ENCODE measurements at places on chromosomes 2 and 18. TPM values are rescaled to one million over a fixed set of nuclear protein-coding genes. Genes with fewer than 3 reads are reported as not detected.

GRCh38 chr2:9796056-9797010, 46.9 kb upstream of the TAF1B start:
- H3K4me1 ChIP-seq = peaks cover 38% of the 10 kb centered on the region
- no peaks in the 10 kb centered on the region for H3K36me3 ChIP-seq
- no peak for DNase-seq
- no peak overlapping the region for H3K4me3 ChIP-seq
- H3K27me3 ChIP-seq = no peaks in the 10 kb centered on the region

GRCh38 chr2:18209934-18210639, 331.6 kb downstream of the KCNS3 start:
- no peaks in the 10 kb centered on the region for H3K27me3 ChIP-seq
- no peak for DNase-seq
- H3K4me1 ChIP-seq = no peaks in the 10 kb centered on the region
- no peaks in the 10 kb centered on the region for H3K36me3 ChIP-seq

GRCh38 chr2:105779394-105779793, 34.7 kb downstream of the NCK2 start:
- peaks cover 57% of the 10 kb centered on the region for H3K4me1 ChIP-seq
- no peak overlapping the region for H3K4me3 ChIP-seq
- no peak for DNase-seq

GRCh38 chr2:206693399-206694137, 24.6 kb downstream of the DYTN start:
- no peak for DNase-seq
- no peaks in the 10 kb centered on the region for H3K4me1 ChIP-seq
- no peaks in the 10 kb centered on the region for H3K36me3 ChIP-seq
- no peak overlapping the region for H3K4me3 ChIP-seq
- H3K27ac ChIP-seq = no peak overlapping the region

DNA sequence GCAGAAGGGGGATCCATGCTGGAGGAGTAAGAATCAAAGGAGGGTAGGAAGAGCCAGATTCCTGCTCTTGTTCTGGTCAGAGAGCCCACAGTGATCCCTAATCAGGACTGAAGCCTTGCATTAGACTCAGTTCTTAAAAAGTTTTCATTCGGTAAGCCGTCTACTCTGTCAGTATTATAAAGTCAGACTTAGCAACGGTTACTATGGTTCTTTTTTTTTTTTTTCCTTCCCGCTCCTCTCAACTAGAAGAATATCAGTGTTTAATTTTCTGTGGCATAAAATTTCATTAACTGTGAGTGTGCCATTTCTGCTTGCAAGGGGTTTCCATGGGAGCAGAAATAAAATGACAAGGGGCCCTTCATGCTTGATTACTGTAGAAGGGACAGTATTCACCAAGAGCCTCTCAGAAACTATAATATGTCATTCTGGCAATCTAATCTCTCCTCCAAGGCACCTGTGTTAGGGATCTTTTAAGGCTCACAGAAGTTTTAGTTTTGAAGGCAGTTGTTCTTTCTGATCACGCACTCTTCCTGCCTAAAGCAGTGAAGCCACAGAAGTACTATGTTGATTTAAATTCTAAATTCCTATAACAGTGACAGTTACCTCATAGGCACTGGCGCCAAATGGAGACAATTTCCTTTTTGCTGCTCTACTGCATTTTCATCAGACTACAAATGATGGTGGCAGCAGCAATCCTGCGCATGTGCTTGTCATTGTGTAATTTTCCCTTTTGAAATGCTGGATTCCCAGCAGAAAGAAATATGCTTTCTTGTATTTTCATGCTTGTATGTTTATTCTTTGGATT, 57.0 kb downstream of the OSBPL6 start:
- no peak overlapping the region for H3K27ac ChIP-seq
- no peaks in the 10 kb centered on the region for H3K36me3 ChIP-seq
- no peak overlapping the region for H3K4me3 ChIP-seq
- DNase-seq = no peak
- H3K4me1 ChIP-seq = peaks cover 12% of the 10 kb centered on the region

GRCh38 chr2:80303006-80303908, 1.3 kb downstream of the LRRTM1 start:
- peak overlapping the region; percentile 52 for H3K4me3 ChIP-seq
- H3K27ac ChIP-seq = no peak overlapping the region
- peaks cover 50% of the 10 kb centered on the region for H3K27me3 ChIP-seq
- no peak for DNase-seq
- H3K4me1 ChIP-seq = peaks cover 31% of the 10 kb centered on the region

DNA sequence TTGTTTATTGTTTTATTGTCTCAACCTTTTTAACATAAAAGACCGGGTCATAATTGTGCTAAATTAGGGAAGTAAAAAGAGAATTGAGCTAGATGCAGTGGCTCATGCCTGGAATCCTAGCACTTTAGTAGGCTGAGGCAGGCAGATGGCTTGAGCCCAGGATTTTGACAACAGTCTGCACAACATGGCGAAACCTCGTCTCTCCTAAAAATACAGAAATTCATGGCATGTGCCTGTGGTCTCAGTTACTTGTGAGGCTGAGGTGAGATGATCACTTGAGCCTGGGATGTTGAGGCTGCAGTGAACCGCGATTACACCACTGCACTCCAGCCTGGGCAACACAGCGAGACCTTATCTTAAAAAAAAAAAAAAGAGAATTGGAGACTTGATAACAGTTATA, 104.2 kb upstream of the TTC27 start:
- DNase-seq = no peak
- H3K4me3 ChIP-seq = no peak overlapping the region
- peaks cover 63% of the 10 kb centered on the region for H3K36me3 ChIP-seq
- no peaks in the 10 kb centered on the region for H3K4me1 ChIP-seq

GRCh38 chr18:6058941-6059340, 163.6 kb upstream of the TMEM200C start:
- no peak overlapping the region for H3K27ac ChIP-seq
- no peak for DNase-seq

GRCh38 chr2:200624026-200624425, 38.2 kb downstream of the AOX1 start:
- no peak overlapping the region for H3K4me3 ChIP-seq
- H3K27me3 ChIP-seq = no peaks in the 10 kb centered on the region
- H3K4me1 ChIP-seq = no peaks in the 10 kb centered on the region

- no peaks in the 10 kb centered on the region for H3K36me3 ChIP-seq
- no peaks in the 10 kb centered on the region for H3K4me1 ChIP-seq
These were observed 73.0 kb upstream of the RAB12 start for GRCh38 chr18:8536231-8536630.

DNA sequence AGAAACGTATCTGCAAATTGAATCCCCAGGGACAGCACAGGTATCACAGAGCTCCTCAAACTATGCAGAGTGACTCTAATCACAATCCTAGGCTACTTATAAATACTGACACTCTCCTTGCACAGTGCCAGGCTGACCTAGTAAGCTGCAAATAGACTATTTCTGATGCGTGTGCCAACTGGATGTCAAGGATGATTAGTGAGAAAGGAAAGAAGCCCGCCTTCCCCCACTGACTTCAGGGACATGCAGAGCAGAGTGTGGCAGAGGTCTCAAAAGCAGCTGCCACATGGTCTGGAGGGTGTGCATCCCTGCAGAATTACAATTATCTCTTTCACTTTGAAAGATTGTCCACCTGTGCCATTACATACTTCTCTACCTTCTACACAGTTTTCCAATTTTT, 235.6 kb downstream of the CPS1 start:
- no peaks in the 10 kb centered on the region for H3K36me3 ChIP-seq
- H3K4me3 ChIP-seq = no peak overlapping the region
- no peak overlapping the region for H3K27ac ChIP-seq
- no peak for DNase-seq

DNA sequence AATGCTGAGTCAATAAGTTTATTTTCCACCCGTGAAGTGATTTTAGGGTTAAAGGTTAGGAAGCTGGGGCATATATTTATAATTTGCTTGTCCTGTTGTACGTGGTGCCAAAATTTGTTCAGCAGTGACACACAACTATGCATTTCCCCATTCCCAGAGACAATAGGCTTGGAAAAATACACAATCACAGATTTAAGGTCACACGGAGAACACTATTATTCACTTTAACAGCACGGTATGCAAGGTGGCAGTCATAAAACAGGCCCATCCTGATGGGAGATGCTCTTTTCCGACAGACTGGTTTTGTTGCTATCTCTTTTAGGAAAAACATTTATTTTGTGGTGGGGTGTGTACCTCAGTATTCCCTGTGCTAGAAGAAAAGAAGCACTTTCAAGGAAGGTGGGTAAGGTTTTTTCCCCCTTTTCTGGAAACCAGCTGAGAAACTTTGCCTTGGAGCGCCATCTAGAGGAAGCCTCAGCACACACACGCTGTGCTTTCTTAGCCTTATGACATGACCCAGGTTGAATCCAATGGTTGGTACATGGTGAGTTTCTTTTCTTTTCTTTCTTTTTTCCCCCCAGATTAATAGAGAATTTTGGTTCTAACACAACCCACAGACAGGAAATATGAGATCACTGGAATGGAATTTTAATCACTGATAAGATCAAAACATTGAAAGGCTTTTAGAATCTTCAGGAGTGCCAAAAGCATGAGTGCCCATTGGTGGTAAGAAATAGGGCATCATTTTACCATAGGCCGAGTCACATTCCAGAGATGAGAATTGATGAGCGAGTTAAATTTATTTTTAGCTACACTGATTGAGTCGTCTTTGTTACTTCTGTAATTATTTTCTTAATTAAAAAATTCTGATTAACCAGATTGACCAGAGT, 332.1 kb downstream of the AGPS start:
- H3K27ac ChIP-seq = no peak overlapping the region
- no peak overlapping the region for H3K4me3 ChIP-seq
- DNase-seq = no peak
- H3K4me1 ChIP-seq = no peaks in the 10 kb centered on the region
- no peaks in the 10 kb centered on the region for H3K36me3 ChIP-seq
- no peaks in the 10 kb centered on the region for H3K27me3 ChIP-seq

DNA sequence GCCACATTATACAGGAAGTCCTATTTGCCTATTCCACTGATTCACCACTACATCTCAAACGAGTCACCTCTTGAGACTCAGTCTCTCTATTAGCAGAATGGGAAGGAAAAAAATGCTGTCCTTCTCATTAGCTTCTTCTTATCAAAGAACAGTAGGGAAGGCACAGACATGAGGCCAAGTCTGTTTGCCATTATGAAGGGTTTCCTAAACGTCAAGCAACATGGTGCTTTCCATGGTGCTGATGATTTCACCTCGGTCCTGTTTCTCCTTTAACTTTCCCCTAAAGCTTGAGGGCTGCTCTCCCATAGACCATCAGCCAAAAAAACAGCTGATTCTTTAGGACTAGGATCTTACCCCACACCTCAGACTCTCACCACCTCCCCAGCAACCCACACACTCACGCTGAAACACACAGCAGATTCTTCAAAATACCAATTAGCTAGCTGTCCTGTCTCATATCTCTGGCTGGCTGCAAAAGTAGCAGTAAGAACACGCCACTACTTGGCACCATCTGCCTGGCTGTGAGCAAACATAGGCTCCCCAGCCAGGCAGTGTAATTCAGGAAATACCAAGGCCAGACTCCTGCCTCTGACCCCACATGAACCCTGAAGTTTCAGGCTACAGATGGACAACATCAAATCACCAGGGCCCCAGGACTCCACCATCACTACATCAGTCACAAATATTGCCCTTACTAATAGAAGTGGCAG, 30.5 kb downstream of the GALNT14 start:
- H3K36me3 ChIP-seq = no peaks in the 10 kb centered on the region
- H3K4me1 ChIP-seq = no peaks in the 10 kb centered on the region
- no peak overlapping the region for H3K4me3 ChIP-seq
- DNase-seq = peak; percentile 19
- peaks cover 13% of the 10 kb centered on the region for H3K27me3 ChIP-seq
- no peak overlapping the region for H3K27ac ChIP-seq

DNA sequence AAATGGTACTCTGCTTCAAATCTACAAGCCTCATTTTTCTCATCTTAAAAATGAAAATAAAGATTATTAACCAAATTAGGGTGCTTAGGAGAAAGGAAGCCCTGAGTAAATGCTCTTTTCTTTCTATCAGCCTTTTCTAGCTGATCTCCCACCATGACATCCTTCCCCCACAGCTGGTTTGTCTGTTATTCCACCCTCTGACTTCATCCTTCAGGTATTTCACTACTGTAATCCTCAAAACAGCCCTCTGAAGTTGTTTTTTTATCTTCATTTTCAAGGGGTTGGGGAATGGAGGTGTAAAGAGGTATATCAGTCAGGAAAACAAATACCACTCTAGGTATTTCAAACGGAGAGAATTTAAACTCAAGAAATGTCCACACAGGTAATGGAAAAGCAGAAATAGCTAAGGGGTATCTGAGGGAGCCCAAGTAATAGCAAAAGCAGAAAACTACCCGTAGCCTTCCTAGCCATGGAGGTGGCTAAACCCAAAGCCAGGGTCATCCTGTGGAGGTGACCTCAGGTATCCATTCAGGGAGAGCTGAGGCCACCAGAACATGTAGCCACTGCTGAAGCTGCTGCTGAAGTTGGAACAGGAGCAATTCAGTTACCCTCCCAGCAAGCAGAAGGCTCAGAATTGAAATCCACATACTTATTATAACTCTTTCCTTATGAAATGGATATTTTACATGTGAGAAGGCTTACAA, 990.9 kb upstream of the ACVR2A start:
- DNase-seq = no peak
- H3K36me3 ChIP-seq = no peaks in the 10 kb centered on the region
- no peak overlapping the region for H3K27ac ChIP-seq
- no peaks in the 10 kb centered on the region for H3K4me1 ChIP-seq

DNA sequence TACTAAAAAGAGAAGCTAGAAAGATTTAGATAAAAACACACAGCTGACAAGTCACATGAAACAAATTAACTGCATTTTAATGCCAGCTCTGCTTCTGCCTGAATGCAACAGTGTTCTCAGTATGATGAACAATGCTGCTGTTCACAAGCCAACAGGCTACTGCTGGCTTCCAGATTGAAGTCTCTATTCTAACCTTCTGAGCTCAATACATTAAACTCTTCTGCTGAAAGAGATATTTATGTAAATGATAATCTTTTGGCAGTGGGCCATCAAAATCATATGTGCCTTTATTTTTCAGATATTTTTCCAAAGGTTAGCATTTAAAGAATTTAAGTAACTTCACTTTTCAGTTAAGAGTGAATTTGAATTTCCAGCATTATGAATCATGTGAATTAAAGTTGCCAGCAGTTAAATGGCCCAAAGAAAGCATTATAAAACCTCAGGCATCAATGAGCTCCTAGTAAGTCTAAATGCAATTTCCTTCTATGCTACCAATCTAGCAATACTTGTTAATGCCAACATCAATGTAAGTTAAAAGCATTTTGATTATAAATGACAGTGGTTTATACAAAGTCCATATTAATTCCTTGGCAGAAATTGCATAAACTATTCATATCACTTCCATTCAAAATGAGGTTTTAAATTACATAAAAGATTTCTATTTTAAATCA, 72.4 kb downstream of the ID2 start:
- H3K27me3 ChIP-seq = no peaks in the 10 kb centered on the region
- H3K4me3 ChIP-seq = no peak overlapping the region
- peaks cover 11% of the 10 kb centered on the region for H3K36me3 ChIP-seq
- H3K4me1 ChIP-seq = peaks cover 29% of the 10 kb centered on the region

GRCh38 chr2:20467789-20468548, 21.1 kb downstream of the RHOB start:
- no peak for DNase-seq
- H3K27me3 ChIP-seq = no peaks in the 10 kb centered on the region
- H3K27ac ChIP-seq = no peak overlapping the region
- H3K4me1 ChIP-seq = peaks cover 11% of the 10 kb centered on the region
- H3K4me3 ChIP-seq = no peak overlapping the region

The SMYD1 gene
- total RNA-seq = 26.1 TPM

The PLEK gene
- total RNA-seq = 5.8 TPM

The PLEKHH2 gene
- 32.4 TPM for total RNA-seq

The HTR2B gene
- total RNA-seq = 12.9 TPM

The NMUR1 gene
- 1.2 TPM for total RNA-seq

The RGPD4 gene
- not detected for total RNA-seq

The ALPP gene
- not detected for total RNA-seq

The GAREM1 gene
- 10.9 TPM for total RNA-seq

The SLC23A3 gene
- 0.58 TPM for total RNA-seq

The DPP4 gene
- total RNA-seq = 2.9 TPM

The ZNF521 gene
- total RNA-seq = 15.6 TPM

The MRO gene
- 0.52 TPM for total RNA-seq

The NYAP2 gene
- total RNA-seq = under 0.01 TPM

Data from esophagus muscularis mucosa (tissue), 4 donors.